LoVo (cell line): ENCODE measurements at places on chromosomes 5 and 9.

DNA sequence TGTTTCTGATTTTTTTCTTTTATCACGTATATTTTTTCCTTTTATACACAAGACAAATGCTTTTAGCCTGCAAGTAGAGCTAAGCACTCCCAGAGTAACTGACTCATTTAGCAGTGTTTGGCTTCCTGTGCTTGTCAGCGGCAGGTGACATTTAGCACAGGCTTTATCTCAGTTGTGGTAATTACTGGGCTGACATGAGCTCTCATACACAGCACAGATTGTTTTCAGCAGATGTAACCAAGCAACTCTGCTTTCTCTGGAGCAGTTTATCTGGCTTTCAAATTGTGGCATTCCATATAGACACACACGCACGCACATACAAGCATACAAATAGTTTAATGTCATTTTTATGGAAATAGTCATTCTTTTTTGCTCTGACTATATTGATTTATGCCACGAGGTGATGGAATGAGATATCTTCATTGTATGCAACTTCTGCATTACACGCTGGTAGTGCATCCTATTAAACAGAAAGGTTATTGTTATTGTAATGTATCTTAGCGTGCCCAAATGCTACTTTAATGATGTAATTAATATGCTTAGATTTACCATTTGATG lies 379.0 kb upstream of the GRAMD2B start:
- no peak for DNase-seq

GRCh38 chr5:39846144-39846543 lies 421.4 kb upstream of the DAB2 start:
- DNase-seq: no peak

- DNase-seq: no peak
These were observed 8.4 kb upstream of the OLFM1 start for GRCh38 chr9:135079018-135079417.

GRCh38 chr5:157933005-157933404 lies 74.1 kb upstream of the CLINT1 start:
- DNase-seq: no peak

DNA sequence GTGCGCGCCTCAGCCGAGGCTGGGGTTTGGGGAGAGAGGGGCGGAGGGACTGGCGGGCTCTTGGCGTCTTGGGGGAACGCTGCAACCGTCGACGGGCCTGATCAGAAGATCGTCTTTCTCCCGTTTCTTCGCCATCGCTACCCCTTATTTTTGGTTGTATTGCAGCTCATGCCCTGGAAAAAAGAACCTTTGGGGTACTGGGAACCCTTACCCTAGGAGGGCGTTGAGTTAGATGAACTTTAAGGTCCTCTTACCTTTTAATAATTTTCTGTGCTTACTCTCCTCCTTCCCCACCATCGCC lies 719 bp downstream of the PAIP2 start:
- no peak for DNase-seq

GRCh38 chr9:115198001-115198400 lies 80.0 kb upstream of the TNC start:
- no peak for DNase-seq

DNA sequence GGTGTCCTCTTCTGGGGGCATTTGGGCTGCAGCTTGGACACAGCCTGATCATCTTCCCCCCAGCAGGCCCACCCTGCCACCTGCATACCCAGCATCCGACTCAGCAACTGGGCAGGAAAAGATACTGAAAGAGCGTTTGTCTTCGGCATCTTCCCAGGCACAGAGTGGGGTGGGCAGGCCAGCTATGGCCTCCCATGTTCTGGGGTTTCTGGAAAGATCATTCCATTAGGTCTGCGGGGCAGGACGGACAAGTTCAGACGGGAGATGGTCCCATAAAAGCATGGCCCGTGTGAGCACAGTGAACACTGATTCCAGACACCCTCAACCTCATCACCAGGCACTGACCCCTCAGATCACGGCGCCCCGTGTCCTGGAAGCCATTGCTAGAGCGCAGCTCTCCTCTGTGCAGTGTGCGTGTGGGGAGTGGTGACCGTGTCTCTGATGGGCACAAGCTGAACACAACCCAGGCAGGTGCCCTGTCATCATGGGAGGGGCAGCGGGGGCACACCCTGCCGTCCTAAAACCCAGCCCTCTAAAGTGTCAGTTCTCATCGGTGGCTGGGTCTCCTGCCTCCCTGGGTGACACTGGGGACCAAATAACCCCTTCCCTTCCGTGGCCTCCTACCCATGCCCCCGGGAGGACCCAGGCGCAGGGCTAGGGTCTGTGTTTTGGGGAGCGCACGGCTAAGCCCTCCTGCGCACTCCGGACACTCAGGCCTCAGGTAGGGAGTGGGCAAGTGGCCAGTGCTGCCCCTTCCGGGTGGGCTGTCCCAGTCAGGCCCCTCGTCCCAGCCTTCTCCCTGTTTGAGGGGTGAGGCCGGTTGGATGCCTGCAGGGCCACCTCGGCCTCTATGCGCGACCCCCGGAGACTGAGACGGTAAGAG lies 13.2 kb upstream of the TMEM250 start:
- DNase-seq: no peak

- DNase-seq: no peak
These were observed 29.0 kb upstream of the SSBP2 start for GRCh38 chr5:81779916-81780266.

DNA sequence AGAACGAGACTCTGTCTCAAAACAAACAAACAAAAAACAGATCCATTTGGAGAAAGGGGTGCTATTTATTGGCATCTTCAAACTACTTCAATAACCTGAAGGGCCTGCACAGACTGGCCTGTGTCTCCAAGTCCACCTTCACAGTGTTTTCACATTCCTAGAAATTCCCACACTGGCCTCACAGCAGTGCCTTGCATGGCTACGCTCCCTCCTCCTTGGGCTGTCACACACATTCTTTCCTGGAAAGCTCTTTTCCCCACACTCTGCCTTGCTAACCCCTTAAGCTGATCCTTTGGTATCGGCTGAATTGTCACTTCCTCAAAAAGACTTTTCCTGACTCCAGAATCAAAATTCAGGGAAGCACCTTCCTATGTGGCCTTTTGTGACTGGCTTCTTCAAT lies 19.8 kb downstream of the FAM151B start:
- DNase-seq: no peak

DNA sequence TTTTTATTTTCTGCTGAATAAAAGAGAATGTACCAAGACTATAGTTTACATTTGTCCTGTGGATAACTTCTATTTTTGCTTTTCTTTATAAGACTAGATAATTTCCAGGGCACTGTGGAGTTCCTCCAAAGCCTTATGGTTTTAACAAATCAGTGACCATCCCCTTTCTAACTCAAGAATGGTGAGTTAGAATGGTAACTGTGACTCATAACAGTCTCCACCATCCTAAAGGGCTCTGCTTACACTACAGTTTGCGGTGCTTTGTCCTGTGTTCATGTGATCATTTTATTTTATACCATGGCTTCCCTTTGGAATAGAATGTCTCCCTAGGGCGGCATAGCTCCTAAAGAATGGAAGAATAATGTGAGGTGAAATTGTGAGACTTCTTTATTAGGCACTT lies 30.2 kb downstream of the WDR36 start:
- no peak for DNase-seq

DNA sequence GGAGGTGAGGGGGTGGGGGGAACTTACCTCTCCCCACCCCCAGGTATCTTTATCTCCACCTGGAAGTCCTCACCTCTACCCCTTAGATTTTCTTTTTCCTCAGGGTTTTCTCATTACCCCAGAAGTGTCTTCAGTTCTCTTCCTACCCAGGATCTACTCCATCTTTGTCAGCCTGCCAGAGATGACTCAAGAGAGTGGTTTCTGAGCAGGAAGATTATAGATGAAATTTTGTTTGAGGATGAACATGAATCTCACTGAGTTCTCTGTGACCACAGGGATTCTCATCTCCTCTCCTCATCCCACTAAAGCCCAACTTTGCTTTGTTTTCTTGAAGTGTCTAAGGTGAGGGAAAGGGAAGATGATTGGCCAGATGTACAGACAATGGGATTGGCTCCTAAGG lies 5.2 kb upstream of the HINT2 start:
- no peak for DNase-seq
